ENCODE measurements at places on chromosomes 12 and 14.

DNA sequence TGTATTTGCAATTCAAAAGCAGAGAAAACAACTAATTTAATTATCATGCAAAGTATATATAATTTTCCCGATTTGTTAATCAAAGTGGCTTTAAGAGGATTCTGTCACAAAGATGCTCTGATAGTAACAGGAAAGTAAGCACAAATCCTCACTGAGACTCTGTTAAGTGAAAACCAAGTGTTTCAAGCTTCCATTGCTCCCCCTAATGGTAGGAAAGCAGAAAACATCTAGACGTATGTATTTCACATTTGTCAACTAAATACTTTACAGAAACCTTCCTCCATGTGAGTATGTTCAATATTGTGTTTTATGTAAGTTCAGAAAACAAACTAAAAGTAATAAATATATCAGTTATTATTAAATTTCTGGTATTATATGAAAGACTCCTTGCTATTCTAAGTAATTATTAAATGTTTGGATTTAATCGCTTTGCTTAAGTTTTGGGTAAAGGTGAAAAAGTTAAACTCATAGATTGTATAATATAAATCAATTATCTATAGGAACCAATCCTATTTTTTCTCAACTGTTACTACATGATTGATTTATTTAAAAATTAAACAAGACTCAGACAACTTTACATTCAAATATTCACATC lies 1.5 kb upstream of the NTS start:
- DNase-seq, result no peak

GRCh38 chr12:69595689-69596088 lies 10.4 kb downstream of the CCT2 start:
- no peak for DNase-seq

DNA sequence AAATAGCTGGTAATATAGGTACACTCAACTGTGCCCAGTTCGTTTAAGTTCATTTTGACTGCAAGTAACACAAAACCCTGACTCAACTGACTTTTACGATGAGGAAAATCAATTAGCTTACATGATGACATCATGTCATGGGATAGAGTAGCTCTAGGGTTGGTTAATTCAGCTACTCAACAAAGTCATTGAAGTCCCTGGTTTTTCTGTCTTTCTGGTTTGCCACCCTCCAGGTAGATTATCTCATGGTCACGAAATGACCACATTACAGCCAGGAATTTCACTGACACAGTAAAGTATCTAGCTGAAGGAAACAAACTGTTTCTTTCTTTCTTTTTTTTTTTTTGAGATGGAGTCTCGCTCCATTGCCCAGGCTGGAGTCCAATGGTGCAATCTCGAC lies 68.5 kb upstream of the FUT8 start:
- no peak for DNase-seq

- DNase-seq, result no peak
Observed at GRCh38 chr14:55099756-55100155, 29.3 kb upstream of the LGALS3 start.

GRCh38 chr14:32075672-32076277 lies 1.3 kb upstream of the ARHGAP5 start:
- no peak for DNase-seq

DNA sequence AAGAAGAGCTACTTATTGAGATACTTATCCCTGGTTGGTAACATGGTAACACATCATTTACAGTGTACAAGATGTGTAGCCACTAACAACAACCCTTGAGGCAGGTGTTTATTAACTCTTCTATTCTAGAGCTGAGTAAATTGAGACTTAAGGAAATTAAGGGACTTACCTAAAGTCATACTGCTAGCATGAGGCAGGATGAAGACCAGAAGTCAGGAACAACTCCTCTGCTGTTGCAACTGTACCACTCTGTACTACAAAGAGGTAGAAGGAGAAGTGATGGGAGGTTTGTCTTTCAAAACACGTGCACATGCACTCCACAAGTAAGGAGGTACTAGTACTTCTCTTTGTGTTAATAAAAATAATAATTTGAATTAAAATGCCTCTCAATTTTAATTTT lies 79.9 kb downstream of the LLPH start:
- DNase-seq, result no peak

DNA sequence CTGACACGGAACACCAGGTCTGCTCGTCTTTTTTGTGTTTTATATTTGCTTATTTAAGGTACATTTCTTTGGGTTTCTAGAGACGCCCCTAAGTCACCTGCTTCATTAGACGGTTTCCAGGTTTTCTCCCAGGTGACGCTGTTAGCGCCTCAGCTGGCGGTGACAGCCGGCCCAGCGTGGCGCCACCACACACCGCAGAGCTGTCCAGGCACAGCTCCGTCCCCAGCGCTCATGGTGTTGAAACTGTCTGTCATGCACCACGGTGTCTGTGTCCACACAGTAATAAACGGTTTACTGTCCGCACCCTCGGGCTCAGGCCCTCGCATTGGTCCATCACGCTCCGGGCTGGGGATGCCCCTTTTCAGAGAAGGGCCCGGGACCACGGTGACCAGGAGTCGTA lies 15.5 kb downstream of the DEGS2 start:
- DNase-seq, result no peak

GRCh38 chr12:95083471-95083870 lies 10.1 kb upstream of the NR2C1 start:
- no peak for DNase-seq

- no peak for DNase-seq
Observed at GRCh38 chr12:75986001-75986746, 45.4 kb downstream of the PHLDA1 start.

DNA sequence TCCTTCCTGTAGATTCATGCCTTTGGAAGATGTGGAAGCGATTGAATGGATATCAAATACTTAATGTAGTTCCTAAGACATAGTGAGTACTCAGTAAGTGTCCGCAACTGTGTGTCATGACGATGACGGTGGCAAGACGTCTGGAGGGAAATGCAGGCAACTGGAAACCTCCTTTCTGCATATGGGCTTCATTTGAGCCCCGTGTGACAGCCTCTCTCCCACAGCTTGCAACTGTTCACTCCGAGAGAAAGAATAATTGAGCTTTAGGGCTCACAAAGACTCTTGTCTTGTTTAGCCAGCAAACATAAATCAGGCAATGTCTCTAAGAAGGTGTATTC lies 6.9 kb downstream of the CFAP251 start:
- no peak for DNase-seq

DNA sequence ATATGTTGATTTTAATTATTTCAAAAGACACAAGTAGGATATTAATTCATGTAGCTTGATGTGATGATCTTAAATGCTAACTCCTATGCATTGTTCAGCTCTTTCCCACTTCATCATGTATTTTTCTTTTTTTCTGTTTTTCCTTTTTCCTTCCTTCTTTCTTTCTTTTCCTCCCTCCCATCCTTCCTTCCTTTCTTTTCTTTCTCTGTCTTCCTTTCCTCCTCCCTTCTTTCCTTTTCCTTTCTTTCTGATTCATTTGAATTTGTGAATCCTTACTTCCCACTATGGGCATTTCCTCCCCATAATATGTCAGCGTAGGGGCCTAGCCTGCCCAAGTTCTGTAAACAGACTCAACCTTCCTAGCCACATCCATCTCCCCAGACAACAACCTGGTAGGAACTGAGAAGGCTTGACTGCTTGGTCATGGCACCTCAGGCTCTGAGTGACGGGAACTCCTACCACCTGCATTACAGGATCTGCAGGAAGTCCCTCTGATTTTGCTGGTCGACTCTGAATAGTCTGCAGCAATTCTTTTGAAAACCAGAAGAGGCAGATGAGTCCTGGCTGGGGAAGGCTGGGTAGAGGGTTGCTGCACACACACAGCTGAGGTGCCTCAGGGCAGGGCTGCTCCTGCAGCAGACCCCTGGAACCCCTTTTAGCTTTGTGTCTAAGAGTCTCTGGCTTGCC lies 33.4 kb upstream of the BHLHE41 start:
- no peak for DNase-seq

DNA sequence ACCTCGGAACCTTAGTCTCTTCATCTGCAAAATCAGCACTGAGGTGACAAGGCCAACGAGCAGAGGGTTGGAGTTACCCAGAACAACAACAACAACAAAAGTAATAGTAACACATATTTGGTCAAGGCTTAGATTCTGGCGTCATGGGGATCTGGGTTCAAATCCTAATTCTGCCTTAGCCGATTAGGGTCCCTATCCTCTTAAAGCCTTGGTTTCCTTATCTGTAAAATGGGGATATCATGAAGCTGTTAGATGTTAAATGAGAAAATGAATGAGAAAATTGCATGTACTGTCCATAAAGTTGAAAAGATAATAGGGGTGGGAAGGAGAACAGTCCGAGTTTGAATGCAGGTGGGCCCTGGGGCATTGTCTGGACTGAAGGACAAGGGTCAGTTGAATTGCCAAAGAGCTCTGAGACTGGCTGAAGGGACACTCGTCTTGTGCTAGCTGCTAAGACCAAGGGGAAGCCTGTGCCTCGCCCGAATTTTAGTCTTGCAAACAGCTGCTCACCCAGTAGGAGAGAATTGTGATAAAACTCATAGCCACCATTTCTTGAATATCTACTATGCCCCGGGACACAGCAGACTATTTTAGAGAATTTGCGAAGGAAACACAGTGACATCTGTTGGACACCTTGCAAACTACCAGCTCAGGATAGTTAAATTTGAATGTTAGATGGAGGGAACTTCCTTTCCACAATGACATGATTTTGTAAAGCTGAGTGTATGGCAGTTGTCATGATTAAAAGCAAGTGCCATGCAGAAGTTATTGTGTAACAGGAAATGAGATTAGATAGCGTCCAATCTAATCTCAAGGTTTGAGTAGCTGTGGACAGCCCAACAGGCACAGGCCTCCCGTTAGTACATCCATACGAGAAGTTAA lies 6.8 kb upstream of the HNF1A start:
- no peak for DNase-seq
